ENCODE measurements at places on chromosomes 2 and 18.

- peak; percentile 88 for DNase-seq
These were observed 16.6 kb downstream of the SOWAHC start for GRCh38 chr2:109630441-109631430.

DNA sequence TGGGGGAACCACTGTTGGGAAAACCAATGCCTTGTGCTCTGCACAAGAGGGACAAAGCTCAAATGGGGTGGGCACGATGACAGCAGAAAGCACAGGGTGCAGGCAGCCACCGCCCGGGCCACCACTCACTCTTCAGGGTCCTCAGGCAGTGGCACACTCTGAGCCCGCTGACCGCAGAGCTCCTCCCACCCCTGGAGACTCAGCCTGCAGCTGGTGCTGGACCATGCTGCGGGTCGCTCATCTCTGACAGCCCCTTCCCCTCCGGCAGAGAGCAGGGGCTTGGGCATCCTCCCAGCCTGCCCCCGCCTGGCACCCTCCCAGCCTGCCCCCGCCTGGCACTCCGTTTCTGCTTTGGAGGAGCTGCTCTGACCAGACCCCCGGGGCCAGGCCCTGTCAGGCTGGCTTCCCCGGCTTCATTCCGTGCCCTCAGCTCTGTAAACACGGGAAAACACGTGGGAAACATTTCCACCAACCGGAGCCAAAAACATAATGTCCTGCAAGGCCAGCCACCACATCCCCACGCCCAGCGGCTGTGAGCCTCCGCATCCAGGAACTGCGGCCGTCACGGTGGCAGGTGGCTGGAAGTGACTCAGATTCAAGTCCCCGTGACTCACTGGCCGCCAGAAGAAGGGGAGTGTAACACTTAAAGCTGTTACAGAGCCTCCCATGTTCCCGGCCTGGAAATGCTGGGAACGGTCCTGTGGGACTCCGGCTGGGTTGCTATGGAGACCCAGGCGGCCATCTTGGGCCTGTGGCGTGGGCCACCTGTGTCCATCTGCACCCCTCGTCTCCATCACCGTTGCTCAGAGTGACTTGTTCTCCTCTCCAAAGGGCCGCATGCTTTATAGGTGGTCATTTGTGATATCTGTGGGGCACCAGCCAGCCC, 6.8 kb upstream of the SNED1 start:
- peak; percentile 58 for DNase-seq

GRCh38 chr2:126645211-126645618, 10.7 kb upstream of the GYPC start:
- DNase-seq, result no peak

GRCh38 chr2:205130111-205130829, 552.0 kb upstream of the NRP2 start:
- no peak for DNase-seq

DNA sequence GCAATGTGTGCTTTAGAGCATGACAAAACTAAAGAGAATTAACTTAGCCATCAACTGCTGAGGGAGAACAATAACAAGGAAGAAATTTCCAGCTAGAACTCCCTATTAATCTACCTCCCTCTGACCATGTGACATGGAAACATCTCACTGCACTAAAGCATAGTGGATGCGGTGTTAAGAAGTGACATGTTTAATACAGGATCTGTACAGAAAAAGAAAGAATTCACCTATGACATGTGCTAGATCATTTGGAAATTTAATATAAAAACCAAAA, 202.3 kb upstream of the KLHL14 start:
- DNase-seq, result no peak

DNA sequence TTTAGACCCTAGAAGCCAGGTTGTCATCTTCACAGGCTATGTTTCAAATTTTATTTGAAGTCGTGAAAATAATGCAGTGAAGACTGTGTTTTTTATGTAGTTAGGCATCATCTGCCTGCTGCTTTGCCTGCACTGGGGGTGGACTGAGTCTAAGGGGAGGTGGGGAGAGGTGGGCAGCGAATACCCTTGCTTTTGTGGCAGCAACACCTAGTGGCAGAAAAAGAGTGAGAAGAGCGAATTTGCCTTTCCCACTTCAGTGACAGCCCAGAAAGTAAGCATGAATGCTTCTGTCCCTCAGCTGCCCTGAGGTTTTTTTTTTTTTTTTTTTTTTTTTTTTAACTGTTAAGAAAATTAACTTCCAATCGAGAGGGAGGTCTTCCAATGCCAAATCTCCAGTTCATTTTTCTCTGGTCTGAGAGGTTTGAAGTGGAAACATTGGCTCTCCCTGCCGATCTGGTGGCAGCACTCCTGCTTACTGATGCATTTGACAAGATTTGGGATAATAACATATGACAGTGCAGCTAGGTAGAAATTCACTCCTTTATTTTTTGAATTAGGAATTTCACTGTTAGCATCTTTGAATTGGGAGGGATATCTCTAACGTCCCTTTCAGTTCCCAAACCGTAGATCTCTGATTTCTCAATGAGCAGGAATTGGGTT, 60.3 kb upstream of the LYPD6B start:
- DNase-seq, result no peak

DNA sequence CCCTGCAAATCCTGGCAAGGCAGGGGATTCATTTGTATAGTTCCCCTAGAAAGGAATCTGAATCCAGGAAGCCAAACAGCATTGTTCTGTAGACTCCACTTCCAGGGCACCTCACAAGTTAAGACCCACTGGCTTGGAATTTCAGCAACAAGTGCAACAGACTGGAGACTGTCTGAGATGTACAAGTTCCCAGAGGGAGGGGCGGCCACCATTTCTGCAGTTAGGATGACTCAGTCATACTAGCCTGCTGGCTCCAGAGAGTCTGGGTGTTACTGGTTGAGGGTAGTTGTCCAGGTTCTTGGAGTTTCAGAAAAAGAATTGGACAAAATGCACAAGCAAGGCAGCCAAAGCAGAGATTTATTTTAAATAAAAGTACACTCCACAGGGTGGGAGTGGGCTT, 384.2 kb downstream of the DSC3 start:
- DNase-seq, result no peak

DNA sequence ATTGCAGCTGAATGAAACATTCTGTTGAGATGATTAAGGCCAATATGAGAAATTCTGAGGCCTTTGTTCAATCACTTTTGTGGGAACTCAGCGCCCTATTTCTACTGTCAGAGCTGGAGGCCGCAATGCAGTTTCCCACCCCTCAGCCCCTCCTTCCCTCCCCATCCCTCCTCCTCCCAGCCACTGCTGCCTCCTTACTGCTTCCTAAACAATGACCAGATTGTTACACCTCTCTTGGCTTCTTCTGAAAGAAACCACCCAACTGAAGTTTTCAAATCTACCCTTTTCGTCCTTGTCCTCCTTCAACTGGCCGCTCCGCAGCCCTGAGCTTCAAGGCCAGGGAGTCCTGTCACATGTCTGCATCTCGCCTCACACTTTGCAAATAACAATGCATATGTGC, 36.7 kb upstream of the MAPK4 start:
- no peak for DNase-seq

DNA sequence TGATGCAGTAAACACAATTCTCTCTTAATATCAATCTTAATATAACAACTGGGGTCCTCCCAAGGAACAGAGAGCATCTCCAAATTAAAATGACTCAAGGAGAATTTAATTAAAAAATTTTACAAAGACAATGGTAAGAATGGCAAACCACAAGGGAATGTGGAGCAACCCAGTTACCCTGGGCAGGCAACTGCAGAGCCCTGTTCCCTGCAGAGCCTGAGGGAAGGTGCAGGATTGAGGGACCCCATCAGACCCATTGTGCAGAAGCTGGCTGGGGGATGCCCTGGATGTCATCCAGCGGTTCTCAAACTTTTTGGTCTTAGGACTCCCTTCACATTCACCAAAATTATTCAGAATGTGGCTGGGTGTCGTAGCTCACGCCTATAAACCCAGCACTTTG, 262.8 kb downstream of the FBXO15 start:
- no peak for DNase-seq

- DNase-seq, result no peak
These were observed 215.7 kb downstream of the IKZF2 start for GRCh38 chr2:212935752-212936151.

- peak; percentile 95 for DNase-seq
These were observed 1235.3 kb upstream of the ZEB2 start for GRCh38 chr2:145755019-145755837.

GRCh38 chr2:101622210-101623030, 75.1 kb upstream of the MAP4K4 start:
- no peak for DNase-seq

GRCh38 chr2:235572592-235572991, 78.7 kb downstream of the AGAP1 start:
- no peak for DNase-seq

- DNase-seq, result peak; percentile 35
These were observed 62.9 kb downstream of the AFTPH start for GRCh38 chr2:64586883-64587481.

DNA sequence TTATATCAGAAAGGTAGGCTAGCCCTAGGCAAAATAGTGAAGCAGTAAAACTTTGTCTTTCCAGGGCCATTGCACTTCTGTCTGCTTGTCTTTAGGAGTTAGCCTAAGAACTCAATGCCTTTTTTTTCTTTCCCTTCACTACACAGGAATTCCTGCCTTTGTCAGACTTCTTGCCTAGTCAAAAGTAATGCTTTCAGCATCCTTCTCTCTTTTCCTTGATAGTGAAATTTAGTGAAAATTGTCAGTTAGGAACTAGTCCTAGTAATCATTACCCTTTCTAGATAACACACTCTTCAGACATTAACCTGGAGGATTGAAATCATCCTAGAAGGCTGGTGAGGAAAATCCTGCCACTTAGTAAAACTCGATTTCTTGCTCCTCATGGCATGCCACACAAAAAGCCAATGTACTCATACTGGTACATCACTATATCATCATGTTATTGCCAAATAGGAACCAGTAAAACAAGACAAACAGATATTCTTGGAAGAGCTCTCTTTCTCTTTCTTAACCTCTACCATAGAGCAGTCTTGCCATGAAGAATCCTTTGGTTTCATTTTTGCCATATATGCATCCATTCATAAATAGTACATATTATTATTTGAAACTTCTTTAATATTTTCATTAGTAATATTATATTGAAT, 320.5 kb downstream of the CTNNA2 start:
- DNase-seq, result no peak

DNA sequence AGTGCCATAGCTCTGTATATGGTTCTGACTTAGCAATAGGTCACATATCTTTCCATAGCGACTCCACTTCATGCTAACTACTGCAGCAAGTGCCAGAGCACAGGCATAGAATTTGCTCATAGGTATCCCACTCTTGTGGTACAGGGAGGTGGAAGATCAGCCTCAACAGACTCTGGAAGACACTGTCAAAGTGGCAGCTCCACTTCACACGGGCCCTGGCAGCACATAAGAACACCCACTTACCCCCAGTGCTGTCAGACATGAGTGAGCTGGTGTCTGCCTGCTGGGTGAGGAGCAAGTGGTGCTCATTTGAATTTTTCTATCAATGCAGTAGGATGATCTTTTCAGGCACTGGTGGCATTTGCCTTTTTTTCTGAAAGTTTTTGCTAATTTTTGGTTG, 48.6 kb downstream of the BCL2L11 start:
- no peak for DNase-seq

- no peak for DNase-seq
These were observed 193.3 kb upstream of the RBBP8 start for GRCh38 chr18:22739789-22740188.

DNA sequence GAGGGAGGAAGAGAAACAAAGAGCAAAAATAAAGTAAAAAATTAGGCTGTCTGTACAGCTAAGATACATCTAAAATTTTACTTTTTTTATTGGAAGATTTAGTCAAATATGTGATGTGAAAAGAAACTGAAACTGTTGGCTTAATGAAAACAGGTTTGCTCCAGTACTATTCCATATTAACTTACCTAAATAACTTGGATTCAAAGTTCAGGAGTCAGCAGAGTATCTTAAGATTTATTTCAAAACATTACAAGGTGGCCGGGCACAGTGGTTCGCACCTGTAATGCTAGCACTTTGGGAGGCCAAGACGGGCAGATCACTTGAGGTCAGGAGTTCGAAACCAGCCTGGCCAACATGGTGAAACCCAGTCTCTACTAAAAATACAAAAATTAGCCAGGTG, 197.9 kb downstream of the PDE11A start:
- no peak for DNase-seq

GRCh38 chr2:221124532-221125240, 447.4 kb downstream of the EPHA4 start:
- DNase-seq, result no peak

DNA sequence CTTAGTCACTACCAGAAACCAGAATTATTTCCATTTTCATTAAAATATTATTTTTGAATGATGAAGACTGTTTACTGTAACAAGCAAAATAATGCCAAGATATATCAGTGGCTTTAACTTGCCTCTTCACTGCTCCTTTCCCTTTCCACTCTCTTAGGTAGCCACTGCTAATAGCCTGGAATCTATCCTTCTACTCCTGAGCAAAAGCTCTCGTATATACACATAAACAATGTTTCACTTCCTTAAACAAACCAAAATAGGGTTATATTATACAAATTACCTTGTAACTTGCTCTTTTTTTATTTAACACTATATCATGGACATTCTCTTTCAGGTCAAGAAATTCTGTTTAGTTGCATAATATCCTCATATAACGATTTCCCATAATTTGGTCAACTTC, 20.8 kb downstream of the IMMT start:
- no peak for DNase-seq

DNA sequence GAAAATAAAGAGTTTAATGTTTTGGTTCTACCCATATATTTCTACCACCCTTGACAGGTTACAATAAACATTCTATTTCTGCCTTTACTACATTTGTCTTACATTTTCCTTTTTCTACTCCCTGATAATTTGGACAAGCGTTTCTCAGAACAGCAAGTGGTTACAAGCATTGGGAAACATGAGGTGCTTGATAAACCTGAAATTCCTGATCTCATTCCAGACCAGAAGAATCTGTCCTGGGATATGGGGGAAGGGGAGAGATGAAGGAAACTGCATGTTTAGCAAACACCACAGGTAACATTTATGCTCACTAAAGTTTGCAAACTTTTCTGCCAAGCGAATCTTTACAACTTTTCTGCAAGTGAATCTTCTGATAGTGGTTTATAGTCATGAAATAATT, 28.3 kb upstream of the DSC1 start:
- no peak for DNase-seq

GRCh38 chr18:23487738-23488570, 15.4 kb upstream of the RMC1 start:
- peak; percentile 60 for DNase-seq

GRCh38 chr2:53569957-53570727, 197.5 kb upstream of the CHAC2 start:
- no peak for DNase-seq

GRCh38 chr2:9336241-9336575, 87.1 kb downstream of the ITGB1BP1 start:
- DNase-seq, result peak; percentile 93

GRCh38 chr2:173568054-173568453, 213.4 kb downstream of the CDCA7 start:
- peak; percentile 23 for DNase-seq

GRCh38 chr2:227655454-227655853, 11.2 kb upstream of the SCYGR5 start:
- DNase-seq, result peak; percentile 87

All from HepG2 (cell line).